ENCODE measurements at places on chromosomes 16 and 17.

DNA sequence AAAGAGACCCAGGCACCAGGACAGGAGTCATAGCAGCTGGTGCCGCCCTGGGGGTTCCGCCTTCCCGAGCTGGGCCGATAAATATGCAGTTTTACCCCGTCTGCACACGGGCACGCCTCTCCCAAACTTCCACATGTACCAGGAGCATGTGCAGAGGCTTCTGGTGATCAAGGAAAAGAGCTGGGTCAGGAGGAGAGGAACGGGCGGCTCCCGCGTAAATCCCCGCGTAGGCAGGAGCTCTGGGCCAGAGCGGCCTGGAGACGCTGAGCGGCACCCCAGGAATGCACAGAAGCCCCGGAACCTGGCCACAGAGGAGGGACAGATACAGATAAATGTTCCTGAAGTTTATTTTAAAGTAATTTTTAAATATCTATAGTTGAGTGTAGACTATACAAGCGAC lies 46.6 kb upstream of the METRNL start:
- no peak for DNase-seq

- peak; percentile 53 for DNase-seq
These were observed 1.6 kb downstream of the ACTG1 start for GRCh38 chr17:81510785-81511553.

GRCh38 chr17:47896672-47897490 lies 845 bp downstream of the SP2 start:
- DNase-seq, result no peak

- DNase-seq, result no peak
These were observed 222.8 kb upstream of the TNRC6C start for GRCh38 chr17:77735566-77736198.

DNA sequence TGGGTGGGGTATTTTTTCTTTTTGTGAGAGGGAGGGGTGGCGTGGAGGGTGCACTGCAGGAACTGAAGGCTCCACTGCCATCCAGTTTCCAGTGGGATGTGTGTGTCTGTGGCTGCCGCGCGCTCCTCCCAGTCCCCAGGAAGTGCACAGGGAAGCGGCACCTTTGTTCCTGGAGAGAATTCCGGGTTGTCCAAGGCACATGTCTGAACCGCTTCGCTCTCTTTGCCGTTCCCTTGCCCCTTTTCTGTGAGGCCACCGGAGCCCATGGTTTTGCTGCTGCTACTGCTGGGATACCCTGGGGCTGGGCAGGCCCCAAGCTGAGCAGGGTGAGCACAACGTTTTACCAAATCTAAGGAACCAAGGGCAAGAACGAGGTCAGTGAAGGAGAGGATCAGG lies 19.5 kb downstream of the ACSF3 start:
- DNase-seq, result no peak

DNA sequence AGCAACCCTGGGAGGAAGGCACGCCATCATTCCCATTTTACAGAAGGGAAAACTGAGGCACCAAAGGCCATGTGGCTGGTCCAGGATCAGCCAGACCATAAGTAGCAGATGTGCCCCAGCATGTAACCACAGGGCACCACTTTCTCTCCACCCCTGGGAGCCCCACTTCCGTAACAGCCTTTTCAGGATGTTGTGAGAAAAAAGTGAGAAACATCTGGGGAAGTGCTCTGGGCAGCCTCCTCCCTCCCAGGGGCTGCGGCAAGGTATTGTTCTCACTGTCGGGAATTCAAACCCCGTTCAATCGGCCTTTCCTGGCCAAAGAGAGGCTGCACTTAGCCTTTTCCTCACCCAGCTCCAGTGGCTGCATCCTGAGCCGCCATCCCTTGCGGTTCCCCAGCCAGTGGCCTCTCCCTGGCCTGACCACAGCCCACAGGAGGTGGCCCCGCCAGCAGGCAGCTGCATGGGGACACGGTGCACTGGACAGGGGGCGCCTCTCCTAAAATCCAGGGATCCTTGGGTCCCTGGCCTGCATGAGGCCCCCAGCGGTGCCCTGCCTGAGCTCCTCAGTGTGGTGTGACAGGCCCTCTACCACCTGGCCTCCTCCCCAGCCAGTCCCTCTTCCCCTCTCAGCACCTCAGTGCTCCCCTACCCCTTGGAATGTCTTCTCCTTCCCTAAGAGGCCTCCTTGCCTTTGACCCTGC lies 5.7 kb upstream of the CDH5 start:
- no peak for DNase-seq

- no peak for DNase-seq
These were observed 11.7 kb upstream of the CD300H start for GRCh38 chr17:74578979-74579378.

DNA sequence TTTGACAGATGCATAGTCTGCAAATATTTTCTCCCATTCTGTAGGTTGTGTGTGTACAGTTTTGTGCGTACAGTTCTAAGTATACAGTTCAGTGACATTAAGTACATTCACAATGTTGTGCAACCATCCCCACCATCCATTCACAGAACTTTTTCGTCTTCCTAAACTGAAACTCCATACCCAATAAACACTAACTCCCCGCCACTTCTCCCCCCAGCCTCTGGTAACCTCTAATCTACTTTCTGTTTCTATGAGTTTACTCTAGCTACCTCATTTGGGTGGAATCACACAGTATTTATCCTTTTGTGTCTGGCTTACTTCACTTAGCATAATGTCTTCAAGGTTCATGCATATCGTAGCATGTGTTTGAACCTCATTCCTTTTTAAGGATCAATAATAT lies 14.3 kb downstream of the PIK3R5 start:
- DNase-seq, result no peak

GRCh38 chr17:44331249-44331760 lies 6.7 kb upstream of the SLC25A39 start:
- DNase-seq, result peak; percentile 66

DNA sequence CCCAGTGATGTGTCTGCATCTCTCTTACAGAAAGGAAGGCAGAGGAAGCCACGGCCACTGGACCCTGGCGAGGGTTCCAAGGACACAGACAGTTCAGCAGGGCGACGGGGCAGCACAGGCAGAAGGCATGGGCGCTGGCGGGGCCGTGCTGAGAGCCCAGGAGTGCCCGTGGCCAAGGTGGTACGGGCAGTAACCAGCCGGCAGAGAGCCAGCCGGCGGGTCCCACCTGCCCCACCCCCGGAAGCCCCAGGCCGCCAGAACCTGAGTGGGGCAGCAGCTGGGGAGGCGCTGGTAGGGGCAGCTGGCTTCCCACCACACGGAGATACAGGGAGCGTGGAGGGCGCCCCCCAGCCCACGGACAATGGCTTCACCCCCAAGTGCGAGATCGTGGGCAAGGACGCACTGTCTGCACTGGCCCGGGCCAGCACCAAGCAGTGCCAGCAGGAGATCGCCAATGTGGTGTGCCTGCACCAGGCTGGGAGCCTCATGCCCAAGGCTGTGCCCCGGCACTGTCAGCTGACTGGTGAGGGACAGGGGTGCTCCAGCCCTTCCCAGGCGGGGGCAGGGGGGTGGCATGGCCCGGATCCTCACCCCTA lies 7.8 kb downstream of the XYLT2 start:
- DNase-seq, result no peak

GRCh38 chr16:54116124-54116655 lies 170.4 kb downstream of the IRX3 start:
- no peak for DNase-seq

DNA sequence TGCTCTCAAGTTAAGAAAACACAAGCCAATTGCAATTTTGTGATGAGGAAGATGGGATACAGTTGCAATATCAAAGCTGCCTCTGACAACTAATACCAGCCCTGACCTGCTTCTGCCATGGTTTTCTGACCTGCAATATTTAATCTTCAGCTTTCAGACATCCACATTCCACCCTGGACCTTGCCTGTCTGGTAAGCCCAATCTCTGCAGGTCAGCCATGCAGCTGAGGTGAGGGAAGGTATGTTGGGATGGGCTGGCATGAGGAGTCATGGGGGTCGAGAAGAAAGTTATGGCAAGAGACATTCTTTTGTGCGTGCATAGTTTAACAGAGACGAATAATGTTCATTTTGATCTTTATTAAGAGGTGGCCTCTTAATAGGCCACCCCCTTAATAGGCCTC lies 31.5 kb downstream of the KCNJ16 start:
- no peak for DNase-seq

DNA sequence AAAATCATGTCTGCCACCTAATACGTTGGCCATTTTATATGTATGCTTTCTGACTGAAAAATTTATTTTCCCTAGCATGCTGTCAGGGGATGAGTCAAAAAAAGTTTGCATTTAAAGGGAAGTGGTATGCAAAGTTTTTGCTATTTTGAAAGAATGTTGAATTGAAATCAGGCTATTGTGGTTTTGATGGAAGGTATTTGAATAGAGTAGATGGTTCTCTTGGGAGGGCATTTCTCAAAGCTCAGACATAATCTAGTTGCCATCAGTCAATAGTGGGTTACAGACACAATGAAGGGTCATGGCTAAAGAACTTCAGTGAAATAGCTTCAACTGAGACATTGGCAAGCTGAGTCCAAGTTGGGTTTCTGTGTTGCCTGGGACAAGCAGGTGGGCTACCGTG lies 102.4 kb downstream of the MAP2K6 start:
- no peak for DNase-seq

DNA sequence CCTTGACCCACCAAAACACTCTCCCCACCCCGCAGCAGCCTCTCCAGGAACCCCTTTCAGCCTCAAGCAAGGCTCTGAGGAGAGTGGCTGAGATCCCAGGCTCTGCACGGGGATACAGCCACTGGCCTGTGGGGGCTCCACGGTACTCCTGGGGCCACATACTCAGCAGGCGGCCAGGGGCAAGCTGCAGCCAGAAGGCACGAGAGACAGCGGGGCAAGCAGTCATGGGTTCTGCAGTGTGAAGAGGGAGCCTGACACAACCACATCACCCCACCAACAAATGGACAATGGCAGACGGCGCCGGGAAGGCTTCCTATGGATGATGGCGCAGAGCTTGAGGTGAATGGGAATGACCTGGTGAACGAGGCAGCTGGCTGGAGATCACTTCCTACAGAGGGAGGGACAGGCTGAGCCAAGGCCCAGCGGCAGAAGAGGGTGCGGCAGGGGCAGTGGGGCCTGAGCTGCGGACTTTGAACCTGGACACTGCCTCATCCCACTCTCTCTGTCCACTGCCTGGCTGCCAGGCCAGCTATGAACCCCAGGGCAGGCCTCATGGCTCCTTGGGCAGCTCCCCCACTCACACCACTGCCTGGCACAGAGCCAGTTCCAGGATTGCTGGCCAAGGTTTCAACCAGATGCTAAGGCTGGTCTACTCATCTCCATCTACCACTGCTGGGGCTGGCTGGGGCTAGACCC lies 10.8 kb upstream of the BCAR1 start:
- no peak for DNase-seq

- no peak for DNase-seq
These were observed 3.6 kb upstream of the CCL1 start for GRCh38 chr17:34366529-34367107.

DNA sequence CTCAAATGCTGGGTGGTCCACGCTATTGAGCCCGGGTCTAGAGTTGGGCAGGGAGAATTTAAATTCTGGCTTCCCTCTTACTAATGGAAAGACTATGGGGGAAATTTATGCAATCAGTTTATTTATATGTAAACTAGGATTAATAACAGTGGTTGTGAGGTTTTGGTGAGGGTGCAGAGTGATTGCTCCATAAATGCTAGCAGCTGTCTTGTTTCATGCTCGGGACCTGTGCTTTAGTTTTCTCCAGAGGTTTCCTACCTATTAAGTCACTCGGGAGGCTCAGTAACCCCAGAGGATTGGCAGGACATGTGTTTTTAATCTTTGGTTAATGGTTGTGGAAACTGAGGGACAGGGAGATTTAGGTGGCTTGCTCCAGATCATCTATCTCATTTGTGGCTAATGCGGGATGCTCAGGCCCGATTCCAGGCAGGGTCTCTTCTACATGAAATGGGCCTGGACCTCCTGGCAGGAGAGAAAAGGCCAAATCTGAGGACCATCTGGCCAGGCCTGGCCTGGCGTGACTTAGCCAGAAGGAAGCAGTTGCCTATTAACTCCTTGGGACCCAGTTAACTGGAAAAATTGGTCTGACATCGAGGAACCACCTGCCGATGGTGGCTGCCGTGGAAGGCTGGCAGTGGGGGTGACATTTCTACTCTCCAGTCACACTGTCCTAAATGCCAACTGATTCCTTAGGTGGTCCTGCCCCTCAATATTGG lies 2.1 kb downstream of the PRCD start:
- no peak for DNase-seq

DNA sequence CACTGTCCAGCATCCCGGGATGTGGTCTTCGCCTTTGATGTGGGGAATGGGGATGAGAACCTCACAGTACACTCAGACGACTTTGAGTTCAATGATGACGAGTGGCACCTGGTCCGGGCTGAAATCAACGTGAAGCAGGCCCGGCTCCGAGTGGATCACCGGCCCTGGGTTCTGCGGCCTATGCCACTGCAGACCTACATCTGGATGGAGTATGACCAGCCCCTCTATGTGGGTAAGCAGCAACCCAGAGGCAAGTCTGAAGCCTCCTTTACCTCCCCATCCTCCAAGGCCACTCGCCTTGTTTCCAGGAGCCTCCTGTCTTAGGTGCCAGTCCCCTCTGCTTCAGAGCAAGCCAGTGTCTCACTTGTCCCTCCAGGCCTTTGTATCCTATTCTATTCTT lies 10.2 kb downstream of the CNTNAP1 start:
- no peak for DNase-seq

DNA sequence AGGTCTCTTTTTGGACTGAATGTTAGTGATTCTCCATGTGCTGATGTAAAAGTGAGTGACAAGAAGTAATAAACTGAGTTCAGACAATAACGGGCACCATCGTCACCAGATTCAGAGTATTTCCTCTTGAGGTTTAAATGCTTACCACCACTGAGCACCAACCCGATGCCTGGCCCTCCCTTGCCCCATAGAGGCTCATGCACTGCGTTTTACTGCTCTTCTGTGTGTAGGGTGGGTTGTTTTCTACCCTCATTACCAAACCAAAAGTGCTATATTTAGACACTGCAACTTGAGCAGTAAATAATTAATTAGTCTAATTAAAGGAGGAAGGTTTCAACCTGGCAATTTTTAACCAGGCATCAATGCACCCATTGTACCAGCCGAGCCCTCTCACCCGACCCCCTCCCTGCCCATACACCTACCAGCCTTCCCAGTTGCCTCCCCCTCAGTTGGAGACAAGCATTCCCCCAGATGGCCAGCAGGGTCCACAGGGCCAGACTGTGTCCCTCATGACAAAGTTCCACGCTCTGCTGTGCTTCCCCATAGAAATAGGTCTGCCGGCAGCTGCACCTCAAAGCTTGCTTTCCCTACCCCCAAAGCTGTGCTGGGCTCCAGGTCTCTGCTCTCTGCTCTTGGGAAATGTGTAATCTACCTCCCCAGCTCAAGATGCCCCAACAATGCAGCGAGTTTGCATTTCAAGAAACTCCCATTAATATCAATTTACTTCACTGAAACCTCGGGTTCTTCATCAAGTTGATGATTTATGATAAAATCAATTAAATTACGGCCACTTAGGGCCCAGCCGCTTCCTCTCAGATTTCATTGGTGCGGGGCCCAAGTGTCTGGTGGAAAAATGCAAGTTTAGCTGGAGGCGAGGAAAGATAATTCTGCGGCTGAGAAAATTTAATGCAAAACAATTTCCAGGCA lies 16.0 kb downstream of the HOXB4 start:
- DNase-seq, result no peak
